ENCODE measurements at places on chromosomes 3 and 15.
A peak's percentile ranks its signal among the peaks of the same experiment; 100 is the strongest.

GRCh38 chr3:172182797-172183196, 143.4 kb downstream of the FNDC3B start:
- DNase-seq: no peak

DNA sequence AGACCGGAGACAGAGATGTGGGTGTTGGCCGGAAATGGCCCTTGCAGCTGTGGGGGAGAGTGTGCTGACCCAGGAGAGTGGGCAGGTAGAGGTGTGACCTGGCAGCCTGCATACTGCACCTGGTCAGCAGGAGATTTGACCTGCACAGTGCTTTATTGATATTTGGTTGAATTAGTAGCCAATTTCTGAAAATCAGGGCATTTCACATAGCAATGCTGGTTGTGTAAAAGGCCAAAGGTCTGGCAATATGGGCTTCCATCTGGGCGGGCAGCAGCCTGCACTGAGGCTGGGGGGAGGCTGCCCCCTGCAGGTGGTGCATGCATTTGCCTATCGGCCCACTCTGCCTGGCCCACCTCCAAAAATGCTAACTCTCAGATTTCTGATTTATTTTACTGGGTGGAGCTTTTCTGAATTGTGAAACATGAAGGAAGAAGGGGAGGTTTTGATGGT, 9.4 kb upstream of the MGLL start:
- no peak for DNase-seq

GRCh38 chr3:13605555-13605954, 56.6 kb downstream of the FBLN2 start:
- DNase-seq: no peak

- no peak for DNase-seq
These were observed 35.2 kb downstream of the MGLL start for GRCh38 chr3:127787071-127787490.

- no peak for DNase-seq
These were observed 397.2 kb downstream of the GAP43 start for GRCh38 chr3:116020495-116020894.

- DNase-seq: no peak
These were observed 12.8 kb downstream of the AKAP13 start for GRCh38 chr15:85393210-85393609.

- DNase-seq: no peak
These were observed 86.0 kb upstream of the LRIG1 start for GRCh38 chr3:66586853-66587252.

- DNase-seq: no peak
These were observed 34.5 kb upstream of the NFKBIZ start for GRCh38 chr3:101814835-101815234.

DNA sequence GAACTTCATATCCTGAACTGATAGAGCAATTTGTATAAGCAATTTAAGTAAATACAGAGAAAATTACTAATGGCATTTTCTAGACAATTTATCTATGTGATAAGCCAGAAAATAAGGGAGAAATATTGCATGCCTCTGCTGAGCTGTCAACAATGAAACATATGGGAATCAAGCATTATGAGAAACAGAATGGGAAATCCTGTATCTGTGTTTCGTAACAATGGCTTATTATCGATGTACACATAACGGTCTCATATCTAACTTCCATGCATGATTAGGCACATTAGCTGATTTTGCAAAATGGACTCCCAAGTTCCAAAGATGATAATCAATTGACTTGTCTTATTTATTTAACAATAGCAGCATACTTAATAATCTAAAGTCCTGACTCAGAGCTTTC, 30.4 kb upstream of the KCNMB2 start:
- DNase-seq: no peak

DNA sequence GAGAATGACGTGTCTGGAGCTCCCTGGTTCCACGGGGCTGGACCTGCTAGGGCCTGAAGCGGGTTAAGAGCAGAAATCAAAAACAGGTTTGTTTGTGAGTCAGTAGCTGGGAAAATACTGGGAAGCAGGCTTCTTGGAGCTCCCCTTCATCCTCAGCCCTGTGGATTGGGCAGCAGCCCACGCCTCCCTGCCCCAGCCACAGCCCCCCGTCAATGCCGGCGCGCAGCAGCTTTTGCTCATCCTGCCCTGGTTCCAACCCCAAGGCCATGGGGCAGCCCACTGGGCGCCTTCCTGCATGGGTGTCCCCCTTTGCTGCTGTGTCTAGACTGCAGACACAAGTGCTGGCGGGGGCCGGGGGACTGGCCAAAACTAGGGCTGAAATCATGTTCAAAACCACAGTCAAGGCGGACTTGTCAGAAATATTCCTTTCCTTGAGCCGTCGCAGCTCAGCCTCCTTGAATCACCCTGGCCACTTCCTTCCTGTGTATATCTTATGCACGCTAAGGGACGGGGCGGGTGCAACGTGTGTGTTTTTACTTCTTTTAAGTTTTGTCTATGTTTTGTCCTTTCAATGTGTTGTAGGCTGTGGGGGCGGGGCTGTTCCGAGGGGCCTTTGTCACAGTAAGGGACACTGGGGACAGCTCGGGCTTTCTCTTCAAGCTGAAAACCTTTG, 108.1 kb downstream of the KLF13 start:
- DNase-seq: peak; percentile 60

DNA sequence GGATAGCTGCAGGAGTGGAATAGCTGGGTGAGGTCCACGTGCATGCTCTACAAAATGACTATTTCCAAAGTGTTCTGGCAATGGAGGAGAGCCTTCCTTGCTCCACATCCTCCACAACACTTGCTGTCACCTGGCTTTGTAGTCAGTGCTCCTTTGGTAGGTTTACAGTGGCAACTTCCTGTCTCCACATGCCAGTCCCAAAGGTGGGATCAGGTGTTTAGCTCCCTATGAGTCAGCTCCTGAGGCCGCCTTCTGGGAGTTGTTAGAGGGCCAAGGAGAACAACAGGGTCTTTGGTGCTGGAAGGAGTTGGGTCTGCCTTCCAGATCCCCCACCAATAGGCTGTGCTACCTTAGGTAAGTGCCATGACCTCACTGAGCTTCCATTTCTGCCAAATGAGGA, 15.3 kb upstream of the LIMD1 start:
- DNase-seq: no peak

- no peak for DNase-seq
These were observed 460.3 kb upstream of the ZNF717 start for GRCh38 chr3:76245622-76246021.

GRCh38 chr3:118337649-118338048, 697.0 kb downstream of the IGSF11 start:
- DNase-seq: no peak

- DNase-seq: no peak
These were observed 7.4 kb downstream of the APPL1 start for GRCh38 chr3:57234613-57235575.

- DNase-seq: no peak
These were observed 122.9 kb downstream of the NSUN3 start for GRCh38 chr3:94185753-94186152.

DNA sequence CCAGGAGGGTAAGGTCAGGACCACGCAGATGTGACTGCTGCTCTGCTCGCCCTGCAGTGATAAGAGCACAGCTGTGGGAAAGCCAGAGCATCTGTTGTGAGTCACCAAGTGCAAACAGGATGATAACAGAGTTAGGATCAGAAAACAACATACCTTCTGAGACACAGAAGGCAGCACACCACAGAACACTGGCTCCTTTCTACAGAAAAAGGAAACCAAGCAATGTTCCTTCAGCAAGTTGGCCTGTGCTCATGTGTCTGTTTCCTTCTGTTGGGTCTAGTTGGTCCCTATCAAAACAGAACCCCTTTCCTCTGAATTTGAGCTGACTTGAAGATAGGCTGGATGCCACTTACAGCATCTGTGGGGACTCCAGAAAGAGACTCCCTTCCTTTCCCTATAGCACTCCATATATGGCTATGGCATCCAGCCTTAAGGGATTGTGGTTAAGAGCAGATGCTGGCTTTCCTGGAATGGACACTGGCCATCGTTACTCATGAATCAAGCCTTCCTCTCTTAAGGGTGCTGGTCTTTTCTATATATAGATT, 440.7 kb upstream of the THBS1 start:
- DNase-seq: no peak

DNA sequence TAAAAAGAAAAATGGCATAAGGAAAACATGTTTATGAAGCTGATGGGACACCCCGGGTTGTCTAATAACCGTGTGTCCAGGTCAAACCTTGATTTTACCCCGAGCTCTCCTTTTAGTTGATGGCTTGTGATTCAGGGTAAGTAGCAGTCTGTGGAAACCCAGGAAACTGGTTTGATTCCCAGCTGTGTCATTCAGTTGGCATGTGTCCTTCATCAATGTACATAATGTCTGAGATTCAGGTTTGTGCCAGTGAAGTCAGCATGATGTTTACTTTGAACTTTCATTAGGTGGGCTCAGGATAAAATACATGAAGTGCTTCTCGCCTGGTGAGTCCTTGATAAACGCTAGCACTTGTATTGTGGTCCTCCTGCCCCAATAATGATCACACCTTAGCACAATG, 4.3 kb upstream of the COPG1 start:
- DNase-seq: no peak

GRCh38 chr3:27176256-27176655, 192.9 kb downstream of the NEK10 start:
- DNase-seq: no peak

DNA sequence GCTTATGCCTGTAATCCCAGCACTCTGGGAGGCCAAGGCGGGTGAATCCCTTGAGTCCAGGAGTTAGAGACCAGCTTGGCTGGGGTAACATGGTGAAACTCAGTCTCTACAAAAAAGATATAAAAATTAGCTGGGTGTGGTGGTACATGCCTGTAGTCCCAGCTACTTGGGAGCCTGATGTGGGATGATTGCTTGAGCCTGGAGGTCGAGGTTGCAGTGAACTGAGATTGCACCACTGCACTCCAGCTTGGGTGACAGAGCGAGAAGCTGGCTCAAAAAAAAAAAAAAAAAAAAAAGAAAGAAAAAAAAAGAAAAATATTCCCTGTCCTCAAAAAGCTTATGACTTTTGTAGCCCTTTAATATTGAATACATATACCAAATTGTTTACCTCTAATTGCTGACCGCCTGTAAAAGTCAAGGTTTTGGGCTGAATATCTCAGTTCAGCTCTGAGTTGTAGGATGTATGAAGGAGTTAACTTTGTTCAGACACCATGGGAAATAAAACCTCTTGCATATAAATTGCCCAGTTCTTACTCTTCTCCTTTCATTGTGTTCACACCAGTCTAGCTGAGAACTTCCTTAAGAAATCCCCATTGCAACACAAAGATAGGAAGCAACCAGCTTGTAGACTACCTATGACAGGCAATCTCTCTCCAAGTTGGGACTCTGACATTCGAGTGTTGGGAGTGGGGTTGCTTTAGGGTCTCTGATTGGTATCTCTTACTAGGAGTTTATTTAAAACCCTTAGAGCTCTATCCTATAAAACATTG, 97.6 kb upstream of the RASGRP1 start:
- DNase-seq: no peak

DNA sequence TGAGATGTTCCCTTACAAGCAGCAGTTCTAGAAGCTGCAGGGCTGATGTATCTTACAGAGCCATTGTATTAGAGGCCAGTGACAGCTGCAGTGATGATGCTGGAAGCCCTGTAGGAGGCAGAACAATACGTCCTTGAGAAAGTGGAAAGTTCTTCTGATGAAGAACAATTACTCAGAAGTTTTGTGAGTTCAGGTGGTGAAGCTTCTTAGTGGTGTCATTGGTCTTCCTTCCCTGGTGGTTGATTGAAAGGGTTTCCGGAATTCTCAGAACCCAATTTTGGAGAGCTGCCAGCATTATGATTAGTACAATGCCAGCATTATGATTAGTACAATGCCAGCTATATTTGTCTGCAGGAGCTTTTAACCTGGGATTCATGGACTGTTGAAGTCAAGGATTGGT, 356.4 kb downstream of the MFSD1 start:
- DNase-seq: no peak

- DNase-seq: no peak
These were observed 4.6 kb downstream of the TLE3 start for GRCh38 chr15:70093070-70093469.

DNA sequence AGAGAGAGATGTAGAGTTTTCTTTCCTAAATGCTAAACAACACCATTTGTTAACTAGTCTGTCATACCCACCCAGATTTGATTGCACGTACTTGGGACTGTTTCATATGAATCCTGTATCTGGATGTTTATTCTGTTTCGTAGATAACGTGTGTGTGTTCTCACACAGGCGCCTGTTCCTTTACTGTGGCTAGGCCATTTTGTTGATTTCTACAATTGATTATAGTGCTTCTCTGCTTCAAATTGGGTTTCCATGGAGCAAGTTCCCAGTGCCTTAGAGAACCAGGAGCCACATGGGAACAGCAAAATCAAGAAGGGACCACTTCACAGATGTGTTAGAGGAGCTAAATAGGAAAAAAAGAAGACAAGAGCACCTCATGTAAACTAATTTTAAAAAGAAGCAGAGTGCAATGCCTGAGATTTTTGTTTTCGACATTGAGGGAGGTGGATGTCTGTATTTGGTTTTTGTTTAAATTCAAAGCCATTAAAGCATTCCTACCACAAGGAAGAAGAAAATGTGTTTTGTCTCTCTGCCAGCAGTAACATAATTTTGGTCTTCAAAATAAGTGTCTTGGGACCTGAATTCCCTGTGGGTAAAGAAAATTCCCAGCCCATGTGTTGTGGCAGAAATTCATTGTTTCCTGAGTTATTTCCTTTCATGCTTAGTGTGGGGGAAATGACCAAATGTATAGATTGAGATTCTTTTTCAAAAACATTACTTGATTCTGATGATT, 424.0 kb upstream of the C2CD4B start:
- no peak for DNase-seq

- DNase-seq: no peak
These were observed 39.0 kb upstream of the THRB start for GRCh38 chr3:24533561-24534193.

DNA sequence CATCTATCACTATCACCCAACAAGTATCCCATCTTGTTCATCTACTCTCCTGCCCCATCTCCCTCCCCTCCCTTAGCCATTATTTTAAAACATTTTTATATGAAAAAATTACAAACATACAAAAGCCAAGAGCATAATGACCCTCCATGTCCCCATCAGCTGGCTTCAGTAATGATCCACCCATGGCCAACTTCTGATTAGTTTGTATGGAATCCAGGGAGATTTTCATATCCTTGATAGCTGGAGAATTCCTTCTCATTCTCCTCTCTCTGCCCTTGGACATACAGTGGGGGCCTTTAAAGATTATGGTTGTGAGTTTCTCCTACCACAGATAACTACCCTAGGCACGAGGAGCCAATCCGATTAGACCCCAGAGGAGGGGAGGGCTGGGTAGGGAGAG, 40.2 kb downstream of the IRAK2 start:
- no peak for DNase-seq

DNA sequence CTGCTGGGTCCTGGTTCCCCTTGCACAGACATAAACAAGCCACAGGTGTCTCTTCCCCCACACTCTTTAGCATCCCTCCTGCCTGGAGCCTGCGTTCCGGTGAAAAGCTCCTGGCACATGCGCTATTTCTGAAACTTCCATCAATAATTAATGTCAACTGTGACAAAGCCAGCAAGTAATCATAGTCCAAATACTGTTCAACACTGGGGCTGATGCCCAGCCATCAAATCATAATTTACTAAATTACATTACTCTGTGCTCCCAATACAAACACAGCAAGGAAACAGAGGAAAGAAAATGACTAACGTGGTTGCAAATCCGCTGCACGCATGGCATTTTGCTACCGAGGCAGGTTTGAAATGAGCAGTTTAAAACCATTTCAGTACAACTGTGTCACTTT, 294.7 kb downstream of the ERC2 start:
- DNase-seq: no peak
